NCI-H345 (cell line): ENCODE measurements at places on chromosomes 2 and 18.
A peak's percentile ranks its signal among the peaks of the same experiment; 100 is the strongest.

GRCh38 chr18:71287268-71287667, 998.4 kb downstream of the SOCS6 start:
- no peak for DNase-seq

DNA sequence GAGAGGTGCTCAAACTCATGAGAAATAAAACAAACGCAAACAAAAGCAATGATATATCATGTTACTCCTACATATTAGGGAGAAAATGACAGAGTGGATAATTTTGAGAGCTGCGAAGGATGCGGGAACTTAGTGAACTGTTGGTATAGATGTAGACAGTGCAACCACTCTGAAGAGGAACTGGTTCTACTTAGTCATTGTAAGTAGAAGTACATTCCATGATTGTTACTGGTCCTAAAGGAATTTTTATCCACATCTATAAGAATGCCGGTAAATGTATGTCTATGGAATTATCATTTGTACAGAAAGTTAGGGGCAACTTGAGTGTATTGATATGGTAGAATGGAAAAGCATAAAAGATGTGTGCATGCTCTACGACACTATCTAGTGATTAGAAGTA, 1238.4 kb downstream of the LRP1B start:
- no peak for DNase-seq

GRCh38 chr2:128642316-128642715, 323.6 kb upstream of the HS6ST1 start:
- DNase-seq, result no peak

- DNase-seq, result peak; percentile 2
These were observed 60.6 kb downstream of the PTPN4 start for GRCh38 chr2:119820275-119820674.

DNA sequence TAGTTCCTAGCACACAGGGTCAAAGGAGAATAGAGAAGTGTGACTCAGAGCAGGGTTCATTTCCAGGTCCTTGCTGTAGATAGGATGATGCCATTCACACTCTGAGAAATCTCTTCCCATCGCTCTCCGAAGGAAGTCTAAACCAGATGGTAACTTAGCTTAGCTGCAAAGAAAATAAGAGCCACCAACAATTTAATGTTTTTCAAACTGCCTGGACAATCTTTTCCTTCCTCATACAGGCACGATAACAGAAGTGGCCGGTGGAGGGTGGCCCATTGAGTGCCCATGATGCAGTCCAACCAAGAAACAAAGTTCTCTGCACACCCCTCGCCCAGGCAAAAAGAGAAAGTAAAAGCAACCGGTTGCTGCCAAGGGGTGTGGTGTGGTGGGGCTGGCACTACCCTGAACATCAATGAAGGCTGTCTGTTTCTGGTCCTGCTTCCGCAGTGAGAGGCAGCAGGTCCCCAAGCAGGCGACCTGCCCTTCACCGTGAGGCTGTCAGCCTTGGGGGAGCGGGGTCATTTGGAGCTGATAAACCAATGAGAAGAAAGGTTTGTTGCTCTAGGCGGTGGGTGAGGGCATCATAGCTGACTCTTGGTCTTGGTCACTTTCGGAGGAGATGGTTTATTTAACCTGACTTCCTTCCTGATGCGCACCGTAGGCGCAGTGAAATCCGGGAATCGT, 105.6 kb upstream of the CD302 start:
- peak; percentile 27 for DNase-seq

DNA sequence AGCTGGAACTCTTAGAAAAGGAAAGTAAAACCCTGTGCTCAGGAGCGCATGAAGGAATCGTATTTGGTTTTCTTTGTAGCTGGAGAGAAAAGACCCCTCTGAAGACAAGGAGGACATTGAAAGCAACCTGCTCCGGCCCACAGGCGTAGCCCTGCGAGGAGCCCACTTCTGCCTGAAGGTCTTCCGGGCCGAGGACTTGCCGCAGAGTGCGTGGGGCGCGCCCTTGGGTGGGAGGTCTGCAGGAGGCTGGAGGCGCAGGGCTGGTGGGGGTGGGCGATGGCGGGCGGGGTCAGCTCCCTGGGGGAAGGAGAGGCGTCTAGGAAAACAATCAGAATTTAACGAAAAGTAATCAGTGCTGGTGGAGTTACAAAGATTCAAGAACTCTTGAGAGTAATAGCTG, 72.8 kb downstream of the DYSF start:
- no peak for DNase-seq

DNA sequence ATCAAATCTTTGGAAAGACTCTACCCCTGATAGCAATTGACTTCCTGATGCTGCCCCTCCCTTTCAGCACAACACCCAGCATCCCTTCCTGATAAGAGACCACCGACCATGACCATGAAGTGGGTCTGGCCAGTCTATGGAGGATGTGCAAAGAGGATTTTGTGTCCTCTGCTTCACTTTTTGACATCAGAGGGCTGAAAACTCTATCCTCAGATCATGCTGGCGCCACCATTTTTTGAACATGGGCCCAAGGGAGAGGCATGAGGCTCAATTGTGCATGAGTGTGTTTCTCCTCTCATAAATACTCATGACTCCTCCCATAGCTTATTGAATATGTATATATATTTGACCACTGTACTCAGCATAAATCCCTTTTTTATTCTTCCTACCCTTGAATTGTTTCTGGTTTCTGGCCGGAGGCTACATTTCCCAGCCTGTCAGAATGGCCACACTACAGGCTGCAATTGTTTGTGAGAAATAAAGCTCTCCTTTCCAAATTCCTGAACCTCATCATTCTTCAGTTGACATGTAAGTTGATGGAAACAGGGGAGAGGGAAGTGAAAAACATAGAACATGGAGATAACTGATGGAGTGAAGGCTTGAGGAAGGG, 314.1 kb downstream of the MYCN start:
- DNase-seq, result no peak

- peak; percentile 76 for DNase-seq
These were observed 28.8 kb upstream of the DDX18 start for GRCh38 chr2:117785740-117786139.

- peak; percentile 95 for DNase-seq
These were observed 137.4 kb downstream of the RIT2 start for GRCh38 chr18:42977982-42978637.

DNA sequence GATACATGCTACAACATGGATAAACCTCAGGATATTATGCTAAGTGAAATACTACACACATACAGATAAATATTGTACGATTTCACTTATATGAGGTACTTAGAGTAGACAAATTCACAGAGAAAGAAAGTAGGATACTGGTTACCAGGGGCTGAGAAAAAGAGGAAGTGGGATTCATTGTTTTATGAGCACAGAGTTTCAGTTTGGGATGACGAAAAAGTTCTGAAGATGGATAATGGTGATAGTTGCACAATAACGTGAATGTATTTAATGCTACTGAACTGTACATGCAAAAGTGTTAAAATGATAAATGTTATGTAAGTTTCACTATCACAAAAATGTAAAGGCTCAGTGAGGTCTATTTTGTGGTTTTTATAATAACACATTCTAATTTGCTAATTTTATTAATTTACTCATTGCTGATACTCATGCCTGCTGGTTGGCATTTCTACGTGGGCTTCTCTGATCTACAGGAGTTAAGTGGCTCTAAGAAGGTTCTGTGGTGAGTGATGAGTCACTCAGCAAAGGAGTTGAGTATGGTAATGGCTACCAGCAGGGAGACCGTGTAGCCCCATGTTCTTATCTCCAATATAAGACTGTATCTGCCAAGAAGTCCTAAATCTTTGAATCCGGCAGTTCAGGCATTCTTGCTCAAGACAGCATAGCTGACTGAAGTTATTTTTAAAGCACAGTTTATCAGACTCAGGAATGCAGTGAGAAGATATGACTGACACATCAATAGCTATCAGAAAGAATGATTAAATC, 41.1 kb downstream of the UPP2 start:
- no peak for DNase-seq

DNA sequence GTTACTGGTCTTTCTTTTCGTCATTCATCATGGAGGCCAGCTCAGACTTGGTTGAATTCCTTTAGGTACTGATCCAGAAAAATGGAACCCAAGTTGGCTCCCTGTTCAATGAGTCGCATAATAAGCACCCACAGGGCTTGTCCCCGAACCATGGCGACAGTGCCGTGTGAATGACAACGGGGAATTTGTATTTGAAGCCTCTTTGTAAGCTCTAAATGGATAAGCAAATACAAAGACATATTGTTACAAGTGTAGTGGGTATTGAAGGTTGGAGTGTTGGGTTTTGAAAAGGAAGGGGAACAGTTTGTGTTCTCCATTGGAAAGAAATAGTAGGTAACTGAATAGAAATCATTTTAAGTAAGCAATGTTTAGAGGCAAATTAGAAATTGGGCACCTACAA, 288.9 kb downstream of the SLC4A3 start:
- peak; percentile 60 for DNase-seq

DNA sequence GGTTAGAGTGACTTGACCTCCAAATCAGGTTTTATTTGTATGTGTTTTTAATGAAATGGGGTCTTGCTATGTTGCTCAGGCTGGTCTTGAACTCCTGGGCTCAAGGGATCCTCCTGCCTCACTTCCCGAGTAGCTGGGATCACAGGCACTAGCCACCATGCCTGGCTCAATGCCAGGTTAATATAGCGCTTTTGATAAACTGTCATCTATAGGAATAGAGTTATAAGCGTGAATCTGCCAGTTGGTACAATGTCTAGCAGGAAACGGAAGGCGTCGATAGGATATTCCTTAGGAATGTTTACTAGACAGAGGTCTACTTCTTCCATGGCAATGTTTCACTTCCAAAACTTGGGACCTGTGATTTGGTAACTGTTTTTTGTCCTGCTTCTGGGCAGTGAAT, 25.5 kb downstream of the CLUL1 start:
- DNase-seq, result no peak

DNA sequence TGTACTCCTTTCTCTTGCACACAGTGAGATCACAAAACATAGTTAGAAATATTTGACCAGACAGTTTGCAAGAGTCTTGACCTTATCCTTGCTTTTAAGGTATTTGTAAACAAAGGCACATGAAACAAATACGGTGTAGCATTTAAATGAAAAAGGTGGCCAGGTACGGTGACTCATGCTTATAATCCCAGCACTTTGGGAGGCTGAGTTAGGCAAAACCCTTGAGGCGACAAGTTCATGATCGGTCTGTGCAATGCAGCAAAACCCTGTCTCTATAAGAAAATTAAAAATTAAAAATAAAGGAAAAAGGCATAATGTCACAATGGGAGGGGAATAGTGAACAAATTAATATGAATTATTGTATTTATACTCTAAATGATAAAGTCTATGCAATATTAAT, 109.5 kb upstream of the PIK3C3 start:
- no peak for DNase-seq
